ENCODE measurements at places on chromosomes 5 and 9.

GRCh38 chr5:142215915-142216681, 107.5 kb downstream of the NDFIP1 start:
- DNase-seq, result peak; percentile 95

GRCh38 chr5:8491254-8491653, 622.3 kb downstream of the MTRR start:
- no peak for DNase-seq

- DNase-seq, result no peak
Measured at GRCh38 chr9:3768286-3768685, 242.5 kb upstream of the RFX3 start.

DNA sequence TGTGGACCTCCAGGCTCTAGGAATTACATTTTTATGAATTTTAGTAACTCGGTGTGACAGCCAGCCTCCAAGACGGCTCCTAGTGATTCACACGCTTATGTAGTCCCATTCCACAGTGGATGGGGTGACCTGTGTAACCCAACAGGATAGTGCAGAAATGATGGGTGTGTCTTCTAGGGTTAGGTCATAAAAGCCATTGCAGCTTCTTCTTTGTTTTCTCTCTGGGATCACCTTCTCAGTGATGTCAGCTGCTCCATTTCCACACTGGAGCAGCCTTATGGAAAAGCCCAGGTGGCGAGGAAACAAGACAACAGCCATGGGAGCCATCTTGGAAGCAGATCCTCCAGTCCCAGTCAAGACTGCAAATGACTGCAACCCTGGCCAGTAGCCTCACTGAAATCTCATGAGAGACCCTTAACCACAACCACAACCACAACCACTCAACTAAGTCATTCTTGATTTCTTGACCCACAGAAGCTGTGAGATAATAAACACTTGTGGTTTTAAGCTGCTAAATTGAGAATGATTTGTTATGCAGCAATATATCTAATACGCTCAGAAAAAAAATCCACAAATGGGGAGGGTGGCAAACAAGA, 5.1 kb upstream of the GNPDA1 start:
- DNase-seq, result peak; percentile 18
